NCI-H2081 (cell line): ENCODE measurements at places on chromosomes 5 and 9.

- no peak for DNase-seq
These were observed 7.4 kb upstream of the AMACR start for GRCh38 chr5:34015120-34015822.

DNA sequence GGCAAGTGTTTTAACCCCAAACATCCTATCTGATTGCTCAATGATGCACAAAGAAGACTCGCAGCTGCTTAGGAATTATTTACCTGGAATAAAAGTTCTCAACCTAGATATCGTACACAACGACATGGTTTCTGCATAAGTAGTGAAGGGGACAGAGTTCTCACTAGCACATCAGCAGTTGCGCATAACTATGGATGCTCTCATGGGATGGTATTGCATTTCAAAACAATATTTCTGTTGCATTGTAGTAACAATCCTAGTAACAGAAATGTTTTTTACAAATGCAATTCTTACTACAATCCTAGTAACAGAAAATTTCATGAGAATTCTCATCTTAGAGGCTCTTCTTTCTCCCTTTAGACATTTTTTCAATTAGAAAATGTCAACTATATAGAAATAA lies 94.5 kb upstream of the MINAR2 start:
- DNase-seq, result no peak

- DNase-seq, result no peak
These were observed 565.7 kb upstream of the WWC1 start for GRCh38 chr5:167725741-167726140.

DNA sequence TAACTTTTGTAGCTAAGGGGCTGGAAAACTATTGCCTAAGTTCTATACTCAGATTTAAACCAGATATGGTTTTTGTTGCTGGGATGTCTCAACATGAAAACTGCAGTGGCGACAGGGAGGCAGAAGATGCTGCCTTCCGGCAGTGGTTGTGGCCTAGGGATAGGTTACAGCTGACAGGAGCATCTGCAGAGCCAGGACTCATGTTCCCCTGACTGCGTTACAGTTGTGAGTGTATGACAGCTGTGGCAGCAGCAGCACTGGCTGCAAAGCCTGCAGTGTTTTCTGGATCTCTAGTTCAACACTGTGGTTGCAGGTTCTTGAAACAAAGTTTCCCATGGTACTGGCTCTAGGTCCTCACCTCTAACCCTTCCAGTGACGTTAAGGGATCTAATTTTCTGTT lies 498.8 kb upstream of the CDH18 start:
- no peak for DNase-seq

- no peak for DNase-seq
These were observed 23.4 kb upstream of the FUBP3 start for GRCh38 chr9:130555968-130556367.

GRCh38 chr5:15601274-15601673 lies 101.3 kb downstream of the FBXL7 start:
- peak; percentile 13 for DNase-seq

- DNase-seq, result no peak
These were observed 60.1 kb downstream of the FOCAD start for GRCh38 chr9:20744036-20744630.
